Stimulated activated memory B cell treated with anti-CD40 and anti-IgM and Interleukin-4, amounts not matched to agents 10 μg/mL and 1 μg/mL and 100 μg/mL, for 72 hours (primary cell): ENCODE measurements at places on chromosomes 7 and 10.

GRCh38 chr10:69246581-69247312 is 26.6 kb downstream of the HKDC1 start:
- no peaks in the 10 kb centered on the region for H3K4me1 ChIP-seq
- ATAC-seq: no peak
- no peak overlapping the region for H3K27ac ChIP-seq
- H3K4me3 ChIP-seq: no peak overlapping the region

DNA sequence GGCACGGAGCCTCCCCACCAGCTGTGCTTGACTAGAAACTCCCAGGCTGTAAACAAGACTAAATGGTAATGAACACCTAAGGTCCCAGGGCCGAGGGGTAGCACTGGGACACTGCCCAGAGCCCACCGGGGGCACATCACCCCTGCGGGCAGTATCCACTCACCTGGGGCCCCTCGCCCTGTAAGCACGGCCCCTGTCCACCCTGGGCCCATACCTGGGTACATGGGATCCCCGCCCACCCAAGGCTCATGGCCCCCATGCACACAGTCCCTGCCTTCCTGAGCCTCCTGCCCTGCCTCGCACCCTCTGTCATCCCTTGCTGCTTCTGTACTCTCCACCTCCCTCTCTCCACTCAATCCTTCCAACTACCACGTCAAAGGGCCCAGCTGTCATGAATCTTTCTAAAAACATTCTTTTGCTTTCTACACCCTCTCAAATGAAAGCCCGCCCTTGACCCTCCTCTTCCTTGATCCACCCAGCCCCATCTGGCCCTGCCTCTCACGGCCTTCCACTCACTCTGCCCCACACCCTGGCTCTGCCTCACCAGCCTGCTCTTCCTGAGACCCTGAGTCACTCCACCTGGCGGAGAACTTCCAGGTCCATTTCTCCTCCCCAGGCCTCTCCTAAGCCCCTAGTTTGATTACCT is 173.1 kb downstream of the PARD3 start:
- no peak overlapping the region for H3K4me3 ChIP-seq
- peaks cover 15% of the 10 kb centered on the region for H3K4me1 ChIP-seq
- peak; percentile 62 for ATAC-seq
- no peaks in the 10 kb centered on the region for H3K36me3 ChIP-seq

- no peak overlapping the region for H3K4me3 ChIP-seq
- no peak overlapping the region for H3K27ac ChIP-seq
- peaks cover 5% of the 10 kb centered on the region for H3K36me3 ChIP-seq
- H3K27me3 ChIP-seq: no peaks in the 10 kb centered on the region
- H3K4me1 ChIP-seq: peaks cover 46% of the 10 kb centered on the region
These were observed 11.2 kb upstream of the JAZF1 start for GRCh38 chr7:28191751-28192150.

DNA sequence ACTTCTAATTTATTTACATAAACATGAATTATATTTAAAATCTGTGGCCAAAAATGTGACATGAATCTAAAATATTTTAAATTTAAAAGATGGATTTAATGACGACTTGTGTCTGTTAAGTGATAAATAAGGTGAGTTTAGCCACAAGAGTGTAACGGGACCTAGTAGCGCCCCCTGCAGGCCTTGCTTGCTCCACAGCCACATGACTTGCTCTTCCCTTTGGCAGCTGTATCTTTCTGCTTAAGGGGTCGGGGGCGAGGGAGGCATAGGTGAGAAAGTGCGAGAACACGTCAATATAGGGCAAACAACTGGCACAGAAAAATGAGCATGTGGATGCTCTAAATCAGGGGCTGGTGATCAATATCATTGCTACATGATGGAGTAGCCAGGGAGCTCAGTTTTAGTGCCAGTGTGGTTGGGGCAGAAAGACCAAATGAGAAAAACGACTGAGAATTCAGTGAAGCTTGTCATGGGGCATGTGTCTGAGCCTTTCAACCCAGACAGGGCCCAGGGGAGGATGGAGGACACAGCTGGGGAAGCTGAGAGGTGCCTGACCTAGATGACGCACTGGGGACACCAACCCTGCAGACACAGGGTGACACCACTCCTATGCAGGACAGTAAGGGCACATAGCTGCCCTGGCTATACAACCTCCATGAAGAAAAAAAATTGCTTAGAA is 49.8 kb downstream of the PAXIP1 start:
- H3K36me3 ChIP-seq: peaks cover 58% of the 10 kb centered on the region
- H3K27ac ChIP-seq: no peak overlapping the region
- ATAC-seq: no peak
- H3K27me3 ChIP-seq: no peaks in the 10 kb centered on the region
- no peak overlapping the region for H3K4me3 ChIP-seq

DNA sequence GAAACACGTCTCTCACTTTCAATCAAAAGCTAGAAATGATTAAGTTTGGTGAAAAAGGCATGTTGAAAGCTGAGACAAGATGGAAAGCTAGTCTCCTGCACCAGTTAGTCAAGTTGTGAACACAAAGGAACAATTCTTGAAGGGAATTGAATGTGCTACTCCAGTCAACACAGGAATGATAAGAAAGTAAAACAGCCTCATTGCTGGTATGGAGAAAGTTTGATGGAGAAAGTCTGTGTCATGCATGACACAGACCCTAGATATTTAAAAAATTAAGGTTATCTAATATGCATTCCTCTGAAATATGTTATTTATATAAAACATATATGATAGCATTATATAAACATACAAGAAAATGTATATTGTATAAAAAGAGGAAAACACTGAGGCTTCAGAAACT is 699.4 kb upstream of the FZD8 start:
- no peak overlapping the region for H3K27ac ChIP-seq
- no peaks in the 10 kb centered on the region for H3K27me3 ChIP-seq
- no peak for ATAC-seq

- H3K36me3 ChIP-seq: no peaks in the 10 kb centered on the region
- H3K4me1 ChIP-seq: no peaks in the 10 kb centered on the region
These were observed 18.3 kb downstream of the CYP26A1 start for GRCh38 chr10:93091960-93092359.

- ATAC-seq: no peak
- no peaks in the 10 kb centered on the region for H3K4me1 ChIP-seq
- no peak overlapping the region for H3K27ac ChIP-seq
- H3K36me3 ChIP-seq: no peaks in the 10 kb centered on the region
- no peaks in the 10 kb centered on the region for H3K27me3 ChIP-seq
- no peak overlapping the region for H3K4me3 ChIP-seq
These were observed 313.4 kb upstream of the SEMA3C start for GRCh38 chr7:81232084-81232799.

DNA sequence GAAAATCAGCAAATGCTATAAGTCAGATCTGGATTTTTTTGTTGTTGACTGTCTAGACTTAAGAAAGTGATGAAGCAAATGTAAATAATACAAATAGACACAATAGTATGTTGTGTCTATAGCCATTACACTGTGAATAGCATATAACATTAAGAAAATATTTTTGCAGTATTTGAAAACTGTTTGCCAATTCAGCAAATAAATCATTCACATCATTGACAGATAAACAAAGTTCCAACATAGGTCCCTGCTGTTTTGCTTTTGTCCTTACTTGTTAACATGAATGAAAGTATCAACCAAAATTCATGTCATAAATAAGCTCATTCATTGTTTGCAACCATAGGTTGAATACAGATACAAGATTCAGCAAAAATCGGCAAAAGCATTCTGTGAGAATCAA is 200.5 kb downstream of the KIF20B start:
- peaks cover 15% of the 10 kb centered on the region for H3K4me1 ChIP-seq
- H3K4me3 ChIP-seq: no peak overlapping the region
- H3K27me3 ChIP-seq: peaks cover 4% of the 10 kb centered on the region
- peaks cover 5% of the 10 kb centered on the region for H3K36me3 ChIP-seq

DNA sequence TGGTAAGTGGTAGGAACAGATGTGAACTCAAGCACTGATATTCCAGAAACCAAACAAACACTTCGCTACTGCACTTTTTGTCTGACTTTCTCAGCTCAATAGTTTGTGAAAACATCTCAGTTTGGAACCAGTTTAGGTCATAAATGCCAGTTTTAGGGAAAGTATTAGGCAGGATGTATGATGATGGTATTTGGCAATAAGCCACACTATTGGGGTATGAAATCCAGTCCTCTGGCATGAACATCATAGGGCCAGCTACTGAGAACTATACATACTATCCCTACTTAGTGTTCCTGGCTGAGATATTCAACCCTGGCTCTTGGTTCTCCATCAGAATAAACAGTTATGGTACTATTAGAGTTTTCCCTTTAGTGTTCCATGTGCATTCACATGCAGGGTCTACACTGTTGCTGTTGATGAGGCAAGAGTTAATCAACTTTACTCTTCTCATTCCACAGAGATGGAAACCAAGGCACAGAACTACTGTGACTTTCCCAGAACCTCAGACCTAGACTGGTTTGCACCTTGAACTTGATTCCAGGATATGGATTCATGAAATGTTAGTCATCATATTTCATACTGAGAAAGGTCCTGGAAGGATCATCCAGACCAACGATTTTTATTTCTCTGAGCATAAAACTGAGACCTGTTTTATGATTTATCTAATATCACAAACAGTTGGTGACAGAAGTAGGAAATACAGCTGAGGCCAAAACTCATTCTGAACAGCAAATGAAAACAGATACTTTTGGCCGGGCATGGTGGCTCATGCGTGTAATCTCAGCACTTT is 20.0 kb upstream of the IFIT2 start:
- no peak for ATAC-seq
- no peak overlapping the region for H3K4me3 ChIP-seq
- H3K27me3 ChIP-seq: no peaks in the 10 kb centered on the region
- H3K4me1 ChIP-seq: no peaks in the 10 kb centered on the region
- no peak overlapping the region for H3K27ac ChIP-seq

- no peak overlapping the region for H3K27ac ChIP-seq
- no peaks in the 10 kb centered on the region for H3K27me3 ChIP-seq
- no peaks in the 10 kb centered on the region for H3K36me3 ChIP-seq
These were observed 194.8 kb upstream of the KMT2E start for GRCh38 chr7:104818961-104819880.

- no peak for ATAC-seq
- H3K27ac ChIP-seq: peak overlapping the region; percentile 83
- no peaks in the 10 kb centered on the region for H3K27me3 ChIP-seq
- peaks cover 36% of the 10 kb centered on the region for H3K36me3 ChIP-seq
These were observed 220.6 kb downstream of the FAM107B start for GRCh38 chr10:14554091-14554490.

GRCh38 chr7:44534087-44534486 is 7.0 kb downstream of the NPC1L1 start:
- H3K27ac ChIP-seq: no peak overlapping the region
- H3K4me1 ChIP-seq: peaks cover 10% of the 10 kb centered on the region
- no peaks in the 10 kb centered on the region for H3K27me3 ChIP-seq
- no peak for ATAC-seq
- no peaks in the 10 kb centered on the region for H3K36me3 ChIP-seq
- no peak overlapping the region for H3K4me3 ChIP-seq

- H3K4me3 ChIP-seq: no peak overlapping the region
- no peak for ATAC-seq
- peaks cover 12% of the 10 kb centered on the region for H3K27me3 ChIP-seq
These were observed 398.5 kb downstream of the REEP3 start for GRCh38 chr10:63919575-63920279.

GRCh38 chr7:106768324-106768751 is 96.7 kb upstream of the PIK3CG start:
- H3K4me1 ChIP-seq: peaks cover 25% of the 10 kb centered on the region
- peak; percentile 73 for ATAC-seq
- H3K27ac ChIP-seq: peak overlapping the region; percentile 78
- no peaks in the 10 kb centered on the region for H3K36me3 ChIP-seq
- peak overlapping the region; percentile 77 for H3K4me3 ChIP-seq
- no peaks in the 10 kb centered on the region for H3K27me3 ChIP-seq

DNA sequence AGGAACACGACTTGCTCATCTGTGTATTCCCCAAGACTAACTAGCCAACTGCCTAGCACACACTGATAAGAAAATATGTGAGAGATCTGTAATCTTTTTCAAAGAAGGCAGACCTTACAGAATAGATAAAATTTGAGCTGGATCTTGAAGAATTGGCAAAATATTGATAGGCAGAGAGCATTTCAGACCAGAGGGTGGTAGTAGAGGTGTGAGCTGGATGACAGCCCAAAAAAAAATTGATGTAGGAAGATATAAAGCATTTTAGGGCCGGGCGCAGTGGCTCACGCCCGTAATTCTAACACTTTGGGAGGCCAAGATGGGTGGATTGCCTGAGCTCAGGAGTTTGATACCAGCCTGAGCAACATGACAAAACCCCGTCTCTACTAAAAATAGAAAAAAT is 1.2 kb upstream of the ZNF746 start:
- H3K4me3 ChIP-seq: no peak overlapping the region
- peaks cover 12% of the 10 kb centered on the region for H3K36me3 ChIP-seq
- peaks cover 7% of the 10 kb centered on the region for H3K27me3 ChIP-seq
- peaks cover 37% of the 10 kb centered on the region for H3K4me1 ChIP-seq
- H3K27ac ChIP-seq: no peak overlapping the region
- ATAC-seq: no peak

GRCh38 chr7:46764100-46764936 is 817.6 kb downstream of the TNS3 start:
- ATAC-seq: no peak
- H3K4me3 ChIP-seq: no peak overlapping the region
- H3K27me3 ChIP-seq: no peaks in the 10 kb centered on the region

DNA sequence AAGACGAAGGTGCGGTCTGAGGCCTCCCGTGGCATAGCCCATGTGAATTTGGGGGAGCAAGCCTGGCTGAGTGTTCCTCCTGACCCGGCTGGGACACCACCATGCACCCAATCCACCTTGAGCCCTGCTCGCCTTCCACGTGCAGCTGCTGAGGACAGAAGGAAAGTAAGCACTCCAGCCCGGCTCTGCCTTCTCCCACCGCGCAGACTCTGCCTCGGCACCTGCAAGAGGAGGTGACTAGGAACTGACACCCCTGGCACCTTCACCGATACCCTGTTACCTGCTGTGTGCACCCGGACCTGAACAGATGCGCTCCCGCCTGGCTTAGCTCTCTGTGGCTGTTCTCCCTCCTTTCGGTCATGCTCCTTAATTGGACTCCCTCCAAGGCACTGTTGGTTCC is 57.0 kb upstream of the OPN4 start:
- H3K27me3 ChIP-seq: no peaks in the 10 kb centered on the region
- no peaks in the 10 kb centered on the region for H3K36me3 ChIP-seq
- ATAC-seq: no peak

DNA sequence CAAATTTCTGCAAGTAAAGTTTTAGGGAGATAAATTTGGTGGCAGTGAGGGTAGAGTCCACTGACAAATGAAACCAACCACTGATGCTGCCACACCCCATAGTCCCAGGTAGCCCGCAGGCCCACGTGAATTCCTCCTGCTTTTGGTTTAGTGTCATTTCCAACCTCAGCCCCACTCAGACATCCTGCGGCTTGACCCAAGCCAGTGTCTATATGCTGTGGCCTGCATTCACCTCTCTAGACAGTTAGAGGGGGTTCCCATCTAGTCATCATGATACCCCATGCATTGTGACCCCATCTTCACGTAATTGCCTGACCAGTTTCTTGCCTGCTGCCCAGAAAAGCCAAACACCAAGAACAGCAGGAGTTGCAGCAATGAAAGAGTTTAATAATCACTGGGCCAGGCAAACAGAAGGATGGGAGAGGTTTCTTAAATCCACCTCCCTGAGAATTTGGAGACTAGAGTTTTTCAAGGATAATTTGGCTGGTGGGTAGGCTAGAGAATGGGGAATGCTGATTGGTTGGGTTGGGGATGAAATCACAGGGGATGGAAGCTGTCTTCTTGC is 332.0 kb upstream of the GALNT17 start:
- no peak overlapping the region for H3K4me3 ChIP-seq
- H3K27ac ChIP-seq: no peak overlapping the region
- no peak for ATAC-seq
- H3K27me3 ChIP-seq: no peaks in the 10 kb centered on the region

GRCh38 chr10:128440513-128441160 is 314.4 kb upstream of the MKI67 start:
- H3K27ac ChIP-seq: no peak overlapping the region
- peaks cover 2% of the 10 kb centered on the region for H3K27me3 ChIP-seq
- H3K4me3 ChIP-seq: no peak overlapping the region
- H3K36me3 ChIP-seq: no peaks in the 10 kb centered on the region
- no peak for ATAC-seq
